ENCODE measurements at places on chromosomes 5 and 9.

DNA sequence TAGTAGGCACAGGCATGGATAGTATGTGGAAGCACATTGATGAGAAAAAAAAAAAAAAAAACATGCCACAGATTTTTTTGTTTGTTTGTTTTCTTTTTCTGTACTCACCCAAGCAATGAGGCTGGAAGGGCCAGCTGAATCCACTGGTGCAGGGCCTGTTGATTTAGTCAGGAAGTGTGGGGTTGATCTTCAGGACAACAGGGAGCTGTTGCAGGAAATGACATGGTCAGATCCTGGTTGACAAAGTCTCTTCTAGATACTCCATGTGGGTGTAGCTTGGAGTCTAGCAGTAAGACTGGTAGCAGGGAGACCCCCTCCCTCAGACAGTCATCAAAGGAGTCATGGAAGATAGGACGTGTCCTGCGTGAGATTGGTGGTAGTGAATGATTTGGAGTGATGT is 191.8 kb downstream of the PAPPA start:
- DNase-seq = no peak

DNA sequence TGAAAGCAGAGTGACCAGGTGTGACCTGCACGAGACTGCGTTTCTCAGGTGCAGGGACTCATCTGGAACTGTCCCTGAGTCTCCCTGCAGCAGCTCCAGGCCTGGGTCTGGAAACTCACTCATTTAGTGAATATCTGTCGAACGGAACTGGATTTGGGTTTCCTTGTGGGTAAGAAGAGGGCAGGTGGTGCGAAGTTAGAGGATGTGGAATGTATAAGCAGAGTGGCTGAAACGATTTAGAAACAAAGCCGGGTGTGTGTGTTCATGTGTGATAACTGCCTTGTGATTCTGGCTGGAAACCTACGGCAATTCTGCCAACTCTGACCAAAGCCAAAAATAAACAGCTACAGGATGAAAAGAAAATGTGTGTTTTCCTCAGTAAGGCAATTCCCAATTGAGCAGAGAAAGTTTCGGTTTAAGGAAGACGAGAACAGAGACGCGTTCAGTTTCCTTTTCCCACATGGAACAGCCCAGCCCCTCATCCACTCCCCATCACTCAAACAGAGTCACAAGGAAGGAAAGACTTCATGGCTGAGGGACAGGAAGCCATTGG is 130.3 kb downstream of the NSG2 start:
- DNase-seq = no peak

GRCh38 chr5:127590156-127590722 is 58.6 kb upstream of the CTXN3 start:
- DNase-seq = no peak

DNA sequence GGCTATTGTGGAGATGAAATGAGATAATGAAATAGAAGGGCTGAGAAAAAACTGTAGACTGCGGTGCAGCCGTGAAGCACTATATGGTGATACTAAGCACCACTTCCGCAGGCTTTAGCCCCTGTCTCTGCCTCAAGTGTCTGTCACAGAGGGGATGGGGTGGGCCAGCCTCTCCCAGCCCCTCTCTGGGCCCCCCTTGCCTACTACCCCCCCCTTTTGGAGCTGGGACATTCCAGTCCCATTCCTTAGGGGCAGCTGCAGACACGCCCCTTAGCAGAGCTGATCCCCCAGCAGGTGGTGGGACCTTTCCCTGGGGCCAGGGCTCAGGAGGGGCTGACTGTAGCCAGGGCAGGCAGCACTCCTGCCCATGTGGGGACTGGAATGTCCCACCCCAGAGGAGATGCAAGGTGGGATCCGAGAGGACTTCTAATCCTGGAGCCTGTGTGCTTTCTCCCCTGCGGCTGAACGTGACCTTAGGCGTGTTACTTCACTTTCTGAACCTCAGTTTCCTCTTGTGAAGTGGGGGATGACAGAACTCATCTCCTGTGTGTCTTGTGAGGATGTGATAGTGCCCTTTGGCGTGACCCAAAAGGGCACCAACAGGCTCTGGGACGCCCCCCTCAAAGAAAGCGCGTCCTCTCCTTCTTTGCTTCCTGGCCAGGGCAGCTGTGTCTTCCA is 1.9 kb downstream of the N4BP3 start:
- peak; percentile 66 for DNase-seq

- DNase-seq = no peak
These were observed 17.3 kb downstream of the EEIG1 start for GRCh38 chr9:127963359-127964064.

- no peak for DNase-seq
These were observed 18.7 kb upstream of the ROPN1L start for GRCh38 chr5:10423022-10423421.

- peak; percentile 15 for DNase-seq
These were observed 40.2 kb downstream of the TLR4 start for GRCh38 chr9:117744369-117744768.
